ENCODE measurements at places on chromosomes 13 and 19.

GRCh38 chr13:109509154-109509900 is 277.1 kb downstream of the IRS2 start:
- DNase-seq: no peak

DNA sequence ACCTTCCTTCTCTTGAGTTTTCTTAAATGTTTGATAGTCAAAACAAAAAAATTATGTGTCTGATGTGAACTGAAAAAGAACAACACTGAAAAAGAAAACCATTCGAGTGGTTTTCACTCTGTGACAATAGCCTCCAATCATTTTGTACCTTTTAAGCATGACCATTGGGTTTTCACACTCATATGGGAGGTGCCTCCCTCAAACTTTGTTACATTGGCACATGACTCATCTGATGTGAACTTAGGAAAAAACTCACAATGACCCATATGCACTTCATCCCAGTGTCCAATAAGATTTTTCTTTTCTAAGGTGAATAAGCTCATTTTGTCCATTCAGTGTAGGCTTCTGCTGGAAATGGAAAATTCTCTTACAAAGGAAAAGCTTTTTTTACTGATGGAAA is 66.6 kb upstream of the XPO4 start:
- DNase-seq: no peak

GRCh38 chr13:48909056-48909389 is 66.7 kb upstream of the FNDC3A start:
- no peak for DNase-seq

DNA sequence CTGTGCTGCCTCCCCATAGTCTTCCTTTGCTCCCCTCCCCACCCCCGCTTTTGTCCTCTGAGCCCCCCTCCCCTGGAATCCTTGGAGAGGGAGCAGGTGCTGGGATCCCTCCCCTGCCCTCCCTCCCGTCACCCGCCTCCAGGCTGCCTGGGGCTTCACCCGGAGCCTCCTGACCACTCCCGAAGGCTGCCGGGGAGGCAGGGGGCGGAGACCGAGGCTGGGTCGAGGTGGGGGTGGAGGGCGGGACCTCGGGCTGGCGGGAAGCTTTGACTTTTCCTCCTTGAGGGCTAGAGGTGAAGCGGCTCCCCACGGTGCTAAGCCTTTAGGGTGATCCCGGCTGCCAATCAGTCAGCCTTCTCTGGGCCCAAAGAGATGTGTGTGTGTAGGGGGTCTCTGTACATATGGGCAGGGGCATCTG is 1.5 kb downstream of the KMT5C start:
- peak; percentile 49 for DNase-seq

DNA sequence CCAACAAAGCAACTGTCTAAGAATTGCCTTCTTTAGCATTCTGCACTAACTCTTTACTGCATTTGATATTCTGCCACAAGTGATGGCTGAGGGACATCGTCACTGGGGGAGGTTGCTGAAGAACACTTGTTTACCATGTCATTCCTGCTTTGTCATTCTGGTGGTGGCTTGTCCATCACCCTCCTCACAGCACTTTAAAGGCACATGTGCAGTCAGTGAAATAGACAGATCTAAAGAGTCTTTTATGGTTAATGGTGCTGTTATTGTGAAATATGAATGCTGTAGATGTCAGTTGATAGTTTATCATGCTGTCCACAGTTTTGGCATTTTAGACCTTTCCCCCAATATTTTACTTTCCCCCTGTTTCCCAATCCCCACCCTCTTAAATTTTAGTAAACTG is 120.9 kb upstream of the TSC22D1 start:
- no peak for DNase-seq

DNA sequence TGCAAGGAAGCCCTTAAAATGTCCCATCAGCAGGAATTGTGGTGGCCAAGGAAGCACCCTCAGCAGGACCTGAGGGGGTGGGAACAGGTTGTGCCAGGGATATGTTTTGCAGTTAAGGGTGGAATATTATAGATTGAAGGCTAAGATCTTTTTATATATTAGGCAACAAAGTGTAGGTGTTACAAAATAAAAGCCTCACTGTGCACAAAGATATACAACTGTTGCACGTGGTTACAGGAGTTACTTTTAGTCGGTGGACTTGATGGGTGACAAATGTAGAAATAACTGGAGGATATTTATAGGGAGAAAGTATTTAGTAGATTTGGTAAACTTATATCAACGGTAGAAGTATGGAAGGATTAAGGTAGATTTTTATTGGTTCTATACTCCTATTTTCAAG is 35.1 kb downstream of the TBC1D4 start:
- DNase-seq: no peak

- DNase-seq: no peak
Observed at GRCh38 chr13:113622791-113623490, 35.1 kb downstream of the ATP4B start.

- no peak for DNase-seq
Observed at GRCh38 chr19:3862826-3863500, 5.9 kb downstream of the ZFR2 start.

DNA sequence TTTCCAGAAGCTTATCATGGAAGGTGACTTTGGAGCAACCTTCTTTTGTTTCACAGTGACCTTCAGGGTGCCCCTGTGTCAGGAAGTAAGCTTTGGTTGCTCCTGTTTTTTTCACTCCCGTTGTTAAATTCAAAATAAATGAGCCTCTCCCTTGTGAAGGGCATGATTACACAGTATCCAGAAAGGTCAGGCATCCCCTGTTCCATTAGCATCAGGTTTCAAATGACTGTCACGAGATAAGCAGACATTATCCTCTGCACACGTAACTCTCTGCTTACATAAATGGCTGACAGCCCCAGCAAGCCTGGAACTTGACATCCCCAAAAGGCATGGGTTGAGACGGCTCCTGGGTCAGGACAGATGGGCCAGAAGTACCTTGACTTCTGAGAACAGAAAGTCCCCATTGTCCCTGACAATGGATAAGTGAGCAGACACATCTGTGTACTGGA is 52.0 kb downstream of the RAB20 start:
- no peak for DNase-seq

- no peak for DNase-seq
Observed at GRCh38 chr19:32824191-32824751, 45.3 kb downstream of the SLC7A9 start.

- DNase-seq: peak; percentile 82
Observed at GRCh38 chr19:7925171-7925851, 624 bp downstream of the CTXN1 start.

Measured in omental fat pad (tissue), 4 donors.